Stimulated activated CD4-positive, alpha-beta T cell treated with anti-CD3 and anti-CD28 coated beads, Interleukin-2, amount 100 ng/mL, for 24 hours (primary cell): ENCODE measurements at places on chromosomes 13 and 19.

DNA sequence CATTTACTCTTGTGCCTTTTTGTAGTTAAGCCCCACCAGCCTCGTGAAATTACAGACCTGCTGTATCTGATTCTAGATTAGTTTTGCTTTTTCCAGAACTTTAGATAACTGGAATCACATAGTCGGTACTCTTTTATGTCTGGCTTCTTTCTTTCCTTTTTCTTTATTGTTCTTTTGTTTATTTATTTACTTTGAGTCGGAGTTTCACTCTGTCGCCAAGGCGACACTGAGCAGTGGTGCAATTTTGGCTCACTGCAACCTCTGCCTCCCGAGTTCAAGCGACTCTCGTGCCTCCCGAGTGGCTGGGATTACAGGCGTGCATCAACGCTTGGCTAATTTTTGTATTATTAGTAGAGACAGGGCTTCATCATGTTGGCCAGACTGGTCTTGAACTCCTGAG is 6.0 kb upstream of the NCCRP1 start:
- DNase-seq, result no peak

DNA sequence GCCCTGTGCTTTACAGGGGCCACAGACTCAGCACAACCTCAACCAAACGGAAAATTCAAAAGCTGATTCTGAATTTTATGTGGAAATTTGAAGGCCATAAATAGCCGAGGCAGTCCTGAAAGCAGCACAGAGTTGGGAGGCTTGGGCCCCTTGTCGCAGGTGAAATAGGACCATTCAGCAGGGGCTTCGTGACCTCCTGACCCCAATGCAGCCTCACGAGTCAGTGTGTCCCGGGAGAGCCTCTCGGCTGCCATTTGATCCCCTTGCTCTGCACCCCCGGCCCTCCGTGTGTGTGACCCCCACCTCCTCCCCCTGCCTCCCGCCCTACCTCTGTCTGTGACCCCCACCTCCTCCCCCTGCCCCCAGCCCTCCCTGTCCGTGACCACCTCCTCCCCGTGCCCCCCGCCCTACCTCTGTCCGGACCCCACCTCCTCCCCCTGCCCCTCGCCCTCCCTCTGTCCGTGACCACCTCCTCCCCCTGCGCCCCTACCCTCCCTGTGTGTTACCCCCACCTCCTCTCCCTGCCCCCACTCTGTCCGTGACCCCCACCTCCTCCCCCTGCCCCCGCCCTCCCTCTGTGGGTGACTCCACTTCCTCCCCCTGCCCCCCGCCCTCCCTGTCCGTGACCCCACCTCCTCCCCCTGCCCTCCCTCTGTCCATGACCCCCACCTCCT is 41.7 kb upstream of the TFDP1 start:
- no peak for DNase-seq

GRCh38 chr13:34911159-34911558 is 30.9 kb upstream of the NBEA start:
- DNase-seq, result no peak

DNA sequence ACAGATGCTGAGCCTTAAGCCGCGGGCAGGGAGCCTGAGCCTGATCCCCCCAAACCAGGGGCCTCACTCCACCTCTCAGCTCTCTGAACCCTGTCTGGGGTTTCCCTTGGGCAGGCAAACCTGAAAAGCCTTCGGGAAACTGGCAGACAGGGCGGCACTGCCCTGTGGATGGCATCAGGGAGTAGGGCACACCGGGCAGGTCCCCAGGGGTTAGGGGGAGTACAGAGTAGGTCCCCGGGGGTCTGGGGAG is 9.7 kb downstream of the MKNK2 start:
- no peak for DNase-seq

DNA sequence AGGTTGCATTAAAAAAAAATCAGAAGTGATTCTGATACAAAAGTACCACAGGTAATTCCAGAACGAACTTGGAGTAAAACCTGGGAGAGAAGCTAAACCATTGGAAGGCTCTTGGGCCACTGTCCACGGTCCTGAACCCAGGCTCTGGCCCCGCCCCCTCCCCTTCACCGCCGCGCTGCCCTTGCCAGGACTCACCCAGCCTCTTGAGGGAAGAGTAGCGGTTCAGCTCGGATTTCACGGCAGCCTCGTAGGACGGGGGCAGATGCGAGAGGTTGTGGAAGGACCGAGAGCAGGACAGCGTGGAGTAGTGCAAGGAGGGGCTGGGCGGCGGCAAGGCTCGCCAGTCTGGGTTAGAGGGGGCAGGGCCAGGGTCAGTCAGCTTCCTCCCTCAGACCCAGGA is 5.7 kb downstream of the SHISA7 start:
- DNase-seq, result no peak

DNA sequence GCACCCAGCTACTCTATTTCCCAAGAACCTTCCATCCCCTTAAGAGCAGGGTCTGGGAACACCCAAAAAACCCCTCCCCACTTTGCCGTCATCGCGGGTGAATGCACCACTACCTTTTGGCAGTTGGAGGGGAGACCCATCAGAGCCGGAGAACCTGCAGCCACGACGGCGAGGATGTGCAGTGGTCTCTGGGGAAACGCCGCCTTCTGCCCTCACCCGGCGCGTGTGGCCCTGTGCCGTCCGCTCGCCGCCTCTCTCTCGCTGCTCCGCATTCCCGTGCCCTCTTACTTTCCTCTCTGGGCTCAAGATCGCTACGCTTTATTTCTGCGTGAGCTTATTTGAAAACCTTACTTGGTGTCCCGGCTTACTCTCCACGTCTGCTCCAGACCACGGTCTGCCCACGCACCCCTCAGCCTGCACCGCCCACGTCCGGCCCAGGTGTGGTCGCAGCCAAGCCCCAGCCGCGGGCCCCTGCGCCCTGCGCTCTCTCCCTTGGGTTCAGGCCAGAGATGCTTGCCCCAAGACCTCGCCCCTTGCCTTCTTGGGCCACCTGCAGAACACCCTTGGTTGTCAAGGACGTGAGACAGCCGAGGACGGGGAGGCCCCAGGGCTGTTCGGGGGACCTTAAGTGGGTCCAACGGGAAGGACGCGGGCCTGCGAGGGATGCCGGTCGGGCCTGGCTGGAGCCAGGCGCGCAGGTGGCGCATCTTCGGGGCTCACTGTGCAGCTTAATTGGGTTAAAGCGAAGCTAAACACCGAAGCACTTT is 2.0 kb upstream of the MAB21L1 start:
- DNase-seq, result no peak

DNA sequence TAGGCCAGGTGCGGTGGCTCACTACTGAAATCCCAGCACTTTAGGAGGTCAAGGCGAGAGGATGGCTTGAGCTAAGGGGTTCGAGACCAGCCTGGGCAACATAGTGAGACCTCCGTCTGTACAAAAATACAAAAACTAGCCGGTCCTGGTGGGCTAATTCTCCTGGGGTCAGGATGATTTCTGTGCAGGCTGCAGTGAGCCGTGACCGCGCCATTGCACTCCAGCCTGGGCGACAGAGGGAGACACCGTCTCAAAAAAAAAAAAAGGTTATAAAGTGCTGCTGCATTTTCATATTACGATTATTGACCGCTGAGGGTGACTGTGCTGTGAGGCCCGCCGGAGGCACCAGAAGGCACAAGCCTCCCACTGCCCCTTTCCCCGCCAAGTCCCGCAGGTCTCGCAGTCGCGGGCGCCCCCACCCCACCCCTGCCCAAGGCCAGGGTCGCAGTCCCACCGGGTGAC is 477 bp upstream of the PLEKHF1 start:
- no peak for DNase-seq

- peak; percentile 66 for DNase-seq
These were observed 51.0 kb downstream of the LYL1 start for GRCh38 chr19:13051557-13052165.

- peak; percentile 74 for DNase-seq
These were observed 6.5 kb upstream of the LIPE start for GRCh38 chr19:42433503-42434260.

GRCh38 chr19:39199025-39199424 is 2.3 kb downstream of the NCCRP1 start:
- no peak for DNase-seq

- DNase-seq, result no peak
These were observed 13.4 kb upstream of the NALCN start for GRCh38 chr13:101429733-101430132.

DNA sequence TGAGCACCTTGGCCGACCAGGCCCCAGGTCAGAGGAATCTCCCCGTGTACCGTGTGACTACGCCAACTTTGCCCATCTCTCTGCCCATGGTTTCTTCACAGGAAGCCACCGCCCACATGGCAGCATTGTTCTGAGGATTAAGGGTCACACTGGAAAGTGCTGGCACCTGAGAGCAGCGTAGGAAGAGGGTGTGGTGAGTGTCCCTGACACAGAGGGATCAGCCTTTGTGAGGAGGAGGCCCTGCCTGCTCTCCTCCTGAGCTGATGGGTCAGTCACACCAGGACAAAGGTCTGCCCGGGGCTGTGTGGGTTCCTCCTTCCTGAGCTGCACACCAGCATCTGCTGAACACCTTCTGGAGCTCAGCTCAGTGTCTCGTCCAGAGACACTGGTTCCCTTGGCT is 32.2 kb upstream of the SLC15A1 start:
- no peak for DNase-seq

DNA sequence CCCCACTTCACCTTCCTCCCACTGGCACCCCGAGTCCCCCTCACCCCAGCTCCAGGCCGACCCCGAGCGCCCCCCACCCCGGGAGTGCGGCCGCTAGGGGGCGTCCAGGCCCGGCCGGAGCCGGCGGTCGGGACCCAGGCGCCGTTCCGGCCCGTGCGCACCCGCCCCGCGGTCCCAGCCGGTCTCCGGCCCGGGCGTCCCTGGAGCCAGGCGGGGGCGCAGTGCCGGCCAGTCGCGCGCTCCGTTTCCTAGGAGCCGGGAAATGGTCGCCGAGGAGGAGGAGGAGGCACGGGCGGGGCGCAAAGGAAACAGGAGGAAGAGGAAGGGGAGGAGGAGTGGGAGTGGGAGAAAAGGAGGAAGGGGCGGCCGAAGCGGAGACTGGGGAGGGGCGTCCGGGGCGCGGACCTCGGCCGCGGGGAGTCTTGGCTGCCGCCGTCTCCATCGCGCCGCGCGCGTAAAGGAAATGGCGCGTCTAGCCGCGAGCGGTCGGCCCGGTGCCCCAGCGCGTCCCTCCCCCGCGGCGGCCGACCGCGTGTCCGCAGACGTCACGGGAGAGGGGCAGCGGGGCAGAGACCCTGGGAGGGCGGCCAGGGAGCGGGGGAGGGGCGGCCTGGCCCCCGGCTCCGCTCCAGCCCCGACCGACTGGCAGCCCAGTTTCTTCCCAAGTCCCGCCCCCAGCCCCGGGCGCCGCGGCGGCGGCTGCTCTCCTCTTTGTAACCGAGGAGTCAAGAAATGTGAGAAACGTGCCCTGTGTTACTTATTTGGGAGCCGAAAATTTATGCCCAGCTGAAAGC is 1.1 kb upstream of the KCTD15 start:
- peak; percentile 70 for DNase-seq

DNA sequence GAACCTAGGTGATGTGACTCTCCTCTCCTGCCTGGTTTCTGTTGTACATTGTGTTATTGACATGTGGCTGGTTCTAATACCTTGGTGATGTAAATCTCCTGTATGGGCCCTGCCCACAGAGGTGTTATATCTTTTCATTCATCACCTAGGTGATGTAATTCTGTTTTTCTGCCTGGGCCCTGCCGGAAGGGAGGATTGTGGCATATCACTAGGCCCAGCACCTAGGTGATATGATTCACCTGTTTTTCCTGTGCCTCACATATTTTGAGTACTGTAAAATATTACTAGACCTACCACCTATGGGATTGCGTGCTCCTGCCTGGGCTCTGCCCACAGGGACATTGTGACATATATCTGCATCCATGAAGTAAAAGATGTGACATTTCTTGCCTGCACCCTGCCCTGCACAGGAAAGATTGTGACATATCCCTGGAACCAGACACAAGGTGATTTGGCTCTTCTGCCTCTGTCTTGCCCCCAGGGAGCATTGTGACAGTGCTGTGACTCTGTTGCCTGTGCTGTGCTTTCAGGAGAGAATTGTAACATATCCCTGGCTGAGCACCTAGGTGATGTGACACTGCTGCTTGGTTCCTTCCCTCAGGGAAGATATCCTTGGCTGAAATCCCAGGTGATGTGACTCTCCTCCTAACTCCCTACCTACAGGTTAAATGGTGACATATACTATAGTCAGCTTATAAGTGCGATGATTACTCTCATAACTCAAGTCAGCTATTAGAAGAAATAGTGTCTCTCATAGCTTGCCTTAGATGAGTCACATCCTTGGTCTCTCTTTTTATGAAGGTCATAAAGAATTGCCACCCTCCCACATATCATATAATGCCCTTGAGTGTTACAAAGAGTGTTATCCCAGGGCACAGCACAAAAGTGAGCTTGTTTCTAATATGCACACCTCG is 13.3 kb upstream of the ZNF681 start:
- DNase-seq, result no peak

DNA sequence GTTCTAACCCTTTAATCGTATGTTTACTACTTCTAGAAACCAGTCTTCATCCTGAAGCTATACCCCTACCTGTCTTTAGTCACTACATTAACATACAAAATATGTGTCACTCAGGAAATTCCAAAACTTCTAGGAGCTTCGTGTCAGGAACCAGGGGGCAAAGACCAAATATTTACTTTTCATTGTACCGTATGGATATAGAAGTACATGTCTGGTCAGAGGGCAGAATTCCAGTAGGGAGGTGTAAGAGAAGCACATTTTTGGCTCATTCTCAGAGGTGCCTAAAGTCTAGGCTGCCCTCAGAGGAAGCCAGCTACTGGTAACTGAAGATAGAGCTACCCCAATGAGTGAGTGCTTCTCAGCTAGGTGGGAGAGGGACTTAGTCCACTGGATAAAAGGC is 320.7 kb downstream of the DIAPH3 start:
- DNase-seq, result no peak

DNA sequence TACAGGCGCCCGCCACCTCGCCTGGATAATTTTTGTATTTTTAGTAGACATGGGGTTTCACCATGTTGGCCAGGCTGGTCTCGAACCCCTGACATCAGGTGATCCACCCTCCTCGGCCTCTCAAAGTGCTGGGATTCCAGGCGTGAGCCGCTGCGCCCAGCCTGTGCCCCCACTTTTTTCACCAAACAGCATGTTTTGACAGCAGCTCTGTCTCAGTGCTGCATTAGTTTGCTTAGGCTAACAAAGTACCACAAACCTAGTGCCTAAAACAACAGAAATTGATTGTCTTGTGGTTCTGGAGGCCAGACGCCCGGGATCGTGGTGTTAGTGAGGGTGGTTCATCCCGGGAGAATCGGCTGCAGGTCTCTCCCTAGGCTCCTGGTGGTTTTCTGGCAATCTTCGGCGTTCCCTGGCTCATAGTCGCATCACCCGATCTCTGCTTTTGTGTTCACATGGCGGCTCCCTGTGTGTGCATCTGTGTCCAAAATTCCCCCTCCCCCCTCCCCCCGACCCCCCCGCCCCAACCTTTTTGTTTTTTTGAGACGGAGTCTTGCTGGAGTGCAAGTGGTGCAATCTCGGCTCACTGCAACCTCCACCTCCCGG is 30.0 kb downstream of the MYH14 start:
- DNase-seq, result no peak

- DNase-seq, result no peak
These were observed 2.6 kb upstream of the JUNB start for GRCh38 chr19:12788682-12789097.
